Activated naive CD4-positive, alpha-beta T cell treated with anti-CD3 and anti-CD28 coated beads, Interleukin-2, amount 50 U/mL, for 16 hours (primary cell): ENCODE measurements at places on chromosomes 12 and 14.

DNA sequence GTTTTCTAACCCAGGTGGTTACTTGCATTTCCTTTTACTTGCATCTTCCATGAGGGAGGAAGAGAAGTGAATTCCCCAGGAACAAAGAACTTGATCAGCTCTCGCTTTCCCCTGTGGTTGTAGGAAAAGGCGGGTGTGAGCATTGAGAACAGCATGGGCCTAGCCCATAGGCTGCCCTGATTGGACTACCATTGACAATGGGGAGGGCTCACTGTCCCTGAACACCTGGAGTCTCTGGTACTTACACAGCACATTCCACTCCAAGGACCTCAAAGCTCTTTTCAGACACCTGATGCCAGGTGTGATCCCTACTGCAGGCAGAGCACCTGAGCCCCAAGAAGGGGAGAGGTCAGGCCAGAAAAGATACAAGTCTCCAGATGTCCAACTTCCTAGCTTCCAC is 25.0 kb downstream of the MAX start:
- DNase-seq, result no peak

- DNase-seq, result no peak
Measured at GRCh38 chr12:6697584-6698351, 2.8 kb downstream of the PIANP start.

- no peak for DNase-seq
Measured at GRCh38 chr12:120680165-120680738, 6.7 kb upstream of the MLEC start.

DNA sequence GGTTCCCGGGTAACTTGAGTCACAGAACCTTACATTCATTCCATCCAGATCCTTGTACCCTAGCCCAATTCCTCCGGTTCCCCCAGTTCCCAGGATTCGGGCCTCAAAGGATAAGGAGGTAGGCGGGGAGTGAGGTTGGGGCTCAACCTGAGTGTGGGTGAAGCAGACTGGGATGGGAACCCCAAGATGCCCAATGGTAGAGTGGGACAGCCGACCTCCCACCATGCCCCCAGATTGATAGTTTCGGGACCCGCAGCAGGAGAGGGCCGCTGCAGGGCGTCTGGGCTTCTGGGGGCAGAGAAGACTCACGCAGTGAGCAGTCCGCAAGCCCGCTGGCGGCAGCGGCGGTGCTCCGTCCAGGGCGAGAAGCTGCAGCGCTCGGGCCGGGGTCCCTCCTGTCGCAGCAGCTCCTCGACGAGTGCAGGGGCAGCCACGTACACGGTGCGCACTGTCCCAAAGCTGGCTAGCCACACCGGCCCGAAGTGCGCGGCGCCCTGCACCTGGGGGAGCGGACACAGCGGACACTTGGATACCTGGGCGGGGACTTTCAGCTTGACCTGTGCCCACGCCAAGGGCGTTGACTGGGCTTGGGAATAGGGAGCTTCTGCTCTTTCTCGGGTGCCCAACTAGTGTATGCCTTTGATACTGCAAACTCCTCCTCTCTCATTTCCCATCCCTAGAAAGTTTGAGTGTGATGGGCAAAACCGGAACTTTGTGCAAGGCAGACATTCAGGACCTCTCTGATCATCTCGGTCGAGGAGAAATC is 997 bp downstream of the CYP27B1 start:
- DNase-seq, result no peak

DNA sequence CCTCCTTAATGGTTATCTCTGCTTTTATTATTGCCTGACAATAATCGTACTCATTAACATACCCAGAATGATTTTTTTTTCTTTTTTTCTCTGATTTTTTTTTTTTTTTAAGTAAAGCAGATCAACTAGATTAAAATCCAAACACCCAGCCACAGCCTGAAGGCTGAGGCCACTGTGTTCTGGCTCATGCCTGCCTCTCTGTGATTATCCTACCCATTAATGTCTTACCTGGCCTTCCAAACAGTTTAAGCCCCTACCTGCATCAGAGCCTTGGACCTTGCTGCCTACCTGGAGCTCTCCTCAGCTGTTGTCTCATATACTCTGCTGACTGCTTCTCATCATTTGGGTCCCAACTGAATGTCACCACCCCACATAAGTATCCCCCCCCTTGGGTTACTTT is 6.8 kb upstream of the TMED10 start:
- DNase-seq, result no peak

DNA sequence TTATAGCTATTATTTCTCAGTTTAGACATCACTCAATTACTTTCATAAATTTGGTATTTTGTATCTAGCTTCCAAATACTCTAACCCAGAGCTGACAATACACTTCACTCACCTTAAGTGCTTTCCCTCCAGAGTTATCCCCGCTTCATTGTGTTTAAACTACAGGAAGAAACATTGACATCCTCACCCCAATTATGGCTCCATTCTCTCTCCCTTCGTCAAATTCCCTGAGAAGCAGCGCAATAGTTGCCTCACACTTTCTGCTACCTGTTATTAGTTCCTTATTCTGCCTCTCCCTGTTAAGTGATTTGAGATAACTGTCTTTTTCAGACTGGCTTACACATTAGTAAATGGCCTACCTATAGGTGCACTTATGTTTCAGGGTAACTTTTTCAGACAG is 69.4 kb upstream of the AMIGO2 start:
- DNase-seq, result no peak

- DNase-seq, result no peak
Measured at GRCh38 chr14:73238941-73239340, 1.6 kb downstream of the PAPLN start.

DNA sequence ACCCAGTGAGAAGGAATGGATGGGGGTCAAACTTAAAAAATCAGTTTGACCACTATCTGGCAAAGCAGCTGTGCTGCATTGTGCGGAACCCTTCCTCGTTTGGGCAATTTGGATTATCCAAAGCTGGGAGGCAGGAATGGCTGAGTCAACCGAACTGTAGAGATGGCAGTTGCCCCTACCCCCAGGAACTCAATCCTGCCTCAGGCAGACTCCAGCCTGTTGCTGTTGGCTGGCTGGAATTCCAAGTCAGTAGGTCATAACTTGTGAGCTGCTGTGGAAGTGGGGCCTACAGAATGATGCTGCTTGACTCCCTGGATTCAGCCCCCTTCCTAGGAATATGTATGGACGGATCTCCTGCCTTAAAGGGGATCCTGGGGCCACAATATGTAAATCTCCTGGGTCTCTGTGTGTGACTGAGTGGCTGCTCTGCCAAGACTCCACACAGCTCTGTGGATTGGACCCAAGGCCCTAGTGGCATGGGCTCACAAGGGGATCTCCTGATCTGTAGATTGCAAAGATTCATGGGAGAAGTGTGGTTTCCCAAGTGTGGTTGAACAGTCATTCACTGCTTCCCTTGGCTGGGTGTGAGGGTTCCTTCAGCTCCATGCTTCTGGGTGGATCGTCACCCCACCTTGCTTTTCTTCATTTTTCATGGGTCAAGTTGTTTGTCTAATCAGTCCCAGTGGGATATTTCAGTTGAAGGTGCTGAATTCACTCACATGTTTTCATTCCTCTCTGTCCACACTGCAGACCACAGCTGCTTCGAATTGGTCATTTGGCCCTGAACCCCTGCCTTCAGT is 19.2 kb downstream of the LUM start:
- DNase-seq, result no peak

- no peak for DNase-seq
Measured at GRCh38 chr12:108457734-108458361, 57.2 kb upstream of the FICD start.

GRCh38 chr12:13039328-13039956 is 4.7 kb upstream of the FAM234B start:
- no peak for DNase-seq

- DNase-seq, result no peak
Measured at GRCh38 chr14:20180486-20180885, 10.2 kb upstream of the OR11G2 start.

- DNase-seq, result no peak
Measured at GRCh38 chr14:102346645-102347044, 16.0 kb downstream of the CINP start.

GRCh38 chr12:53128780-53129569 is 25.7 kb downstream of the SOAT2 start:
- no peak for DNase-seq

GRCh38 chr12:87529413-87529812 is 499.8 kb downstream of the C12orf50 start:
- DNase-seq, result no peak

- DNase-seq, result no peak
Measured at GRCh38 chr12:40691913-40692764, at the start of gene CNTN1. TSS of gene CNTN1 (plus strand) at chr12:40692439.

DNA sequence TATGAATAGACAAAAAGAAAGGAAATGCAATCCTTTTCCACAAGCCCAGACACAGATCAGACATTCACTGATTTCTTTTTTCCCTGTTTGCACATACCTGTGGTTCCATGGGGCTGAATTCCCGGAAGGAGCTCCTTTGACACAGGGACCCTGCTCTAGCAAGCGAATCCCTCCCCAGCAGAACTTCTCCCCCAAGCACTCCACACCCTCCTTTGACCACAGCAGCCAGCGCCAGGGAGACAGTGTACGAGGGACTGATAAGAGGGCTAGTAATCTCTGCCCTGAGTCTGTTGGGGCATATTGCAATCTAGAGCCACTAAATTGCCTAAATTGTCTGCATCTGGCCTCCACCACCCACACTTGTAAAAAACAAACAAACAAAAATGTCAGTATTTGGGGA is 83.4 kb upstream of the NTF3 start:
- no peak for DNase-seq

- DNase-seq, result no peak
Measured at GRCh38 chr12:1820191-1820895, at the start of gene LRTM2. TSS of gene LRTM2 (plus strand) at chr12:1820565. CDS start at chr12:1828149, 7,584 bp downstream.
